ENCODE measurements at places on chromosomes 11 and 22. TPM values are rescaled to one million over a fixed set of nuclear protein-coding genes. Genes with fewer than 3 reads are reported as not detected.

OR51Q1 gene
- total RNA-seq: not detected

CYP2D6 gene
- 0.13 TPM for total RNA-seq

MRGPRG gene
- total RNA-seq: not detected

KIRREL3 gene
- total RNA-seq: not detected

GSTT2 gene
- total RNA-seq: 1.1 TPM

FAM180B gene
- total RNA-seq: not detected

SYNGR1 gene
- total RNA-seq: 0.39 TPM

SCN3B gene
- 8.5 TPM for total RNA-seq

LGR4 gene
- total RNA-seq: 2.7 TPM

PRDX5 gene
- total RNA-seq: 224 TPM

BLID gene
- total RNA-seq: 0.39 TPM

HPX gene
- total RNA-seq: 0.25 TPM

RHBDD3 gene
- total RNA-seq: 14.8 TPM

CCDC73 gene
- total RNA-seq: not detected

CEP126 gene
- 0.51 TPM for total RNA-seq

ARHGAP42 gene
- total RNA-seq: 7.5 TPM

CHRM1 gene
- not detected for total RNA-seq

RIMBP3C gene
- 0.13 TPM for total RNA-seq

NUDT22 gene
- 26.4 TPM for total RNA-seq

IGSF9B gene
- total RNA-seq: not detected

LYVE1 gene
- 441 TPM for total RNA-seq

NCR3LG1 gene
- total RNA-seq: 0.51 TPM

PLAAT4 gene
- total RNA-seq: 7.0 TPM

CTTN gene
- 243 TPM for total RNA-seq

SLC22A9 gene
- not detected for total RNA-seq

PATE4 gene
- total RNA-seq: not detected

DUSP8 gene
- 0.26 TPM for total RNA-seq

ATXN10 gene
- total RNA-seq: 59.6 TPM

EXT2 gene
- total RNA-seq: 128 TPM

CCDC89 gene
- total RNA-seq: not detected

SAA2 gene
- not detected for total RNA-seq

CDC42EP1 gene
- total RNA-seq: 6.8 TPM

MOGAT2 gene
- total RNA-seq: not detected

GGT1 gene
- 23.0 TPM for total RNA-seq

APLP2 gene
- total RNA-seq: 1,159 TPM

SMC1B gene
- total RNA-seq: under 0.01 TPM

GLB1L2 gene
- total RNA-seq: 0.39 TPM

HEPHL1 gene
- not detected for total RNA-seq
